T follicular helper cell (primary cell): ENCODE measurements at places on chromosomes 7 and 10.

- no peak for DNase-seq
Observed at GRCh38 chr10:91313796-91314485, 93.5 kb downstream of the PCGF5 start.

DNA sequence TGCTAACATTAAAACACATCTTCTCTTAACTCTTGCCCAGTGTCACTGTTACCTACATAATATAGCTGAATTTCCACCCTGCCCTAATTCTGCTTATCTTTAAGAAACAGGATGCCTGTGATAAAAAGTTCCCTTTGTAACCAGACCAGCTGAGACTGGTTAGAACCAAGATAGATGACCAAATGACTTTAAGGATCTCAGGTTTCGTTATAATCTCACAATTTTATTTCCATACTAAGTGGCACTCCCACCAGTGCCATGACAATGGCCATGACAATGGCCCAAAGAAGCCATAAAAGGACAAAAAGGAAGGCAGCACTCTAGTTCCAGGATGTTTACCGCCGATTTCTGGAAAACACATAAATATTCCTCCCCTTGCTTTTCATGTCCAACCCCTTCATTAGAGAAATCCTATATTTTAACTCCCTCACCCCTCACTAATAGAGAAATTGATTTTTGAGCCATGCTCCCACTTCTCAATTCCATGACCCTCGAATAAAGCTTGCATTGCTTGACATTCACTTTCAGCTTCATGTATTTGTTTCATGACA is 126.1 kb downstream of the ELAPOR2 start:
- DNase-seq = no peak

GRCh38 chr7:98210513-98211220 is 572 bp upstream of the BHLHA15 start:
- DNase-seq = no peak

DNA sequence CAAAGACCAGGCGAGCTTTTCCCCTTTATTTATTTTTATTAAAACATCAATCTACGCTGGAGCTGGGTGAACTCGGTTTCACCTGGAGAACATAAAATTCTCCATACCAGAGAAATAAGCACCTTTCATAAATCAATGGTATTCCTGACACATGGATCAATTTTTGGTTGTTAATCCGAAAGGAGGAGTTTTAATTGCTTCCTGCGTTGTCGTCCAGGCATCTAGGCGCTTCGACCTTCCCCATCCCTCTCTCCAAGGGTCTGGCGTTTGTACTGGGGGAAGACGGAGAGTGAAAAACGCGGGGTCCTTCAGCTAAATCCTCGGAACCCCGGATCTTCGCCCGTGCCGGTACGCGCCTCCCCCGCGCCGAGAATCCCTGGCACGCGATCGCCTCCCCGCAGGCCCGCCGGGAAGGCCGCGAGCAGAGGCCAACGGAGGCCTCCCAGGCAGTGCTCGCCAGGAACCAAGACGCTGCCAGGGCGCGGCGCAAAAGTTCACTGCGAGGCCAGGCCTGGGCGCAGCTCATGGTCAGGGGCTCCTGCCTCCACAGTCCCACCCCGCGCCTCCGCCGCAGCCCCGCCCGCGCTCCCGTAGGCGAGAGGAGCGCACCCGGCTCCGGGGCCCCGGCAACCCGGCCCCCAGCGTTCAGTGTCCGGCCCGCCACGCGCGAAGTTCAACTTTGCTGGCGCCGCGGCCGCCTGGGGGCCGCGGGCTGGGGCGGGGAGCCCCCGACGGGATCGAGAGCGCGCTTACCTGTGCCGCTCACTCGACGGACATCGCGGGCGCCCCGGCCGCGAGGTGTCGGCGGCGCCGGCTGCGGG is 8.3 kb upstream of the EBF3 start:
- no peak for DNase-seq

DNA sequence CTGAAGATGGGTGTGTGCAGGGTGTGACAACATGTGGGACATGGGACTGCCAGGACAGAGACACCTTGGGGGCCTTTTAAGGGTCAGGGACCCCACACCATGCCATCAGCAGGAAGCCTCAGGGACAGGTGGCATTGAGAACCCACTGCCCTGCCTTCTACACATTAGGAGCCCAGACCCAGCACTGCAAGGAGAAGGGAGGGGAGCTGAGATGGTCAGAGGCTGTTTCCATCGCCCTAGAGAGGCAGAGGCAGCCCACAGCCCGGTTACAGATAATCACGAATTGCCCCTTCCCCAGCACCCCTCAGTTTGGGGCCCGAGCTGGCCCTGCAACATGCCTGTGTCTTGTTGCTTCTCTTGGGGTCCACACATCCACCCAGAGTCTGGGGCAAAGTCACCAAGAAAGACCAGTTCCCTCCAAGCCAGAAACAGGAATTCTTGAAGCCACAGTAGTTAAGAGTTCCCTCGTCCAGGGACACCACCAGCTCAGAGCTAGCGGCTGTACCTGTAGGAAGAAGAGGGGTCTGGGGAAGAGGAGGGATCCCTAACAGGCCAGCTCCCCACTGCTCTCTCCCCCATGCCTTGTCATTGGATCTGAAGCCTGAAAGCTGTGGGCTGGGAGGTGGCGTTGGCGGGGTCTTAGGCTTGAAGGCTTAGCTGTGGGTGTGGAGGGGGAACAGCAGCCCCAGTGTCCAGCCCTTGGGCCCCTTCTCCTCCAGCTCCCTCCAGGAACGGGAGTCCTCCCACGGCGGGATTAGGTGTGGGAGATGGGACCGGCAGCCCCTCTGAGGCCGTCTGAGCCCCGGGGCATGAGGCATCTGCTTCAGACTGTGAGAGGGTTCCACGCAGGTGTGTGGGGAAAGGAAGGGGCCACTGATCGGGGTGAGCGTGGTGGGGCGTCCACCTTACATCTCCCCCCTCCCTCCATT is 44.8 kb upstream of the ELFN1 start:
- DNase-seq = no peak

GRCh38 chr10:24156686-24157085 is 52.3 kb upstream of the KIAA1217 start:
- no peak for DNase-seq

GRCh38 chr7:88205179-88205578 is 14.7 kb downstream of the SRI start:
- DNase-seq = no peak

- DNase-seq = no peak
Observed at GRCh38 chr10:11331726-11332125, 279.7 kb downstream of the USP6NL start.

- DNase-seq = no peak
Observed at GRCh38 chr7:13155188-13155587, 467.8 kb downstream of the ARL4A start.

DNA sequence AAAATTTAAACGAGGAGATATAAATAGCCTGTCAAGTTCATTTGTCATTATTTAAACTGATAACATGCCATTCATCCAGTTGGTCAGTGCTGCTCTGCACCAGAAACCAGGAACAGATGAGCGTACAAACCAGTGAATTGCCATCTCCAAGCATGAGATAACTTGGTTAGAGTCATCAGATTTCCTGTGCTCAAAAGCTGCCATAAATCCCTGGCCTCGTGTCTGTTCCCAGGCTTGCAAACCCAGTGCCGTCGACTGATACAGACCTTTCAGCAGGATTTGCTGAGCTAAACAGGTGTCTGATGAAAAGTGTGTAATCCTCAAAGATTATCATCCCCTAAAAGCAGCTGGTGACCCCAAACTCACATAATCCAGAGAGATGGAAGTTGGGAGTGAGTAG is 96.0 kb upstream of the SAMD8 start:
- DNase-seq = no peak

GRCh38 chr10:106582291-106582690 is 582.2 kb downstream of the SORCS1 start:
- no peak for DNase-seq

GRCh38 chr7:45974540-45975360 is 53.7 kb upstream of the IGFBP3 start:
- no peak for DNase-seq

DNA sequence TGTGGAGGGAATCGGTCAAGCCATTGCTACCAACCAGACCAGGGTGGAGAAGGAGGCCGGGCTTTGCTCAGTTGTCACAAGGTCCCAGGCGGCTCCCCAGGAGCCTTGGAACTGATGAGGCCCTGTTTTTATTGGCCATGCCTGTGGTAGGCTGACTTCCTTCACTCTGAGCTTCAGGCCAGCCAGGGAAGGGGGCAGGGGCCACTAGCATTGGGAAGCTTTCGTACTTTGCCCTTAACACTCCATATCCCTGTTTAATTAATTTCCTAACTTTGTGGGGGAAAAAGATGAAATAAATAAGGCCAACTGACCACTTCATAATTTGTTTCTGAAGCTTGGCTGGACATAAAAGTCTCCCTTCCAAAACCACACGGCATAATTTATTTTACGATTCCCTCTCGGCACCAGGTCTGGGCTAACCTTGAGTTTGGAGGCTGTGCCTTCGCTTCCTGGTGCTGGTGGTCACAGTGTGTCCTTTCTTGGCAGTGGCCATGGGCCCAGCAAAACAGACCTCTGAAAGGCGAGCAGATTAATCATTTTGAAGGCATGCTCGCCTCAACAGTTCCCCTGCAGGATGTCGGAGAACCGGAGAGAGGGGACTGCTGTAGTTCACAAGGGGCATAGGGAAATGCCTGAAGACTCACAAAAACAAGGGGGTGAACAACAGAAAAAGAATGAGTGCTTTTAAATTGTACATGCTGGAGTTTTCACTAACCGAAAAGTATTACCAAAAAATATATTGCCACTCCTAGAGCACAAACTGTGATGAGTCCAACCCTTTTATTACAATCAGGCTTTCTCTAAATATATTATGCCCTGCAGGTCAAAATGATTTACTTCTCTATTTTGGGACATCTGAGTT is 966.0 kb downstream of the LRMDA start:
- no peak for DNase-seq

- DNase-seq = no peak
Observed at GRCh38 chr10:87757685-87758084, 60.3 kb downstream of the ATAD1 start.

DNA sequence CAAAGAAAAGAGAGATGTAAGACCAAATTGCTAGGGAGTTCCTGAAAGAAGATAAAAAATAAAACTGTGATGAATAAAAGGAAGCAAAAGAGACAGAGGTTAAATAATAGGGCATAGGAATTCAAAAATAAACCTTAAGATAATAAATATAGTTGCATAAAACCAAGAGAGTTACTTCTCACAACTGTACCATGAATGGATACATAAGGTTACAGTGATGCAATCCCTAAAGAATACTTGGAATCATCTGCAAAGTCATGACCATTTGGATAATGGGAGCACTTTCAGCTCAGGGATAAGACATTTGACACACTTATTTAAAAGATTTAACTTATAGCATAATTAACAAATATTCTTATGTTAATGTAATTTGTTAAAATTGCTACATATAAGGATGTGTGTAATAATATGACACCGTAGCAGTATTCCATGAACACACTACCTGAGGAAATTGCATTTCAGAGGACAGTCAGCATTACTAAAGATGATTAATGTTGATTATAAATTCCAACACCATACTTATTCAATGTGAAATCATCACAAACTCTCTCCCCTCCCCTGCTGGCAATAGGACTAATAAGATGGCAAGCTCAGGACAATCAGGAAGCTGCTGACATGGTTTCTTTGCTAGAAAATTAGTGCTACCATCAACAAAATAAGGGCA is 202.1 kb upstream of the AKR1E2 start:
- no peak for DNase-seq

GRCh38 chr10:52308251-52309031 is 5.6 kb upstream of the DKK1 start:
- no peak for DNase-seq

DNA sequence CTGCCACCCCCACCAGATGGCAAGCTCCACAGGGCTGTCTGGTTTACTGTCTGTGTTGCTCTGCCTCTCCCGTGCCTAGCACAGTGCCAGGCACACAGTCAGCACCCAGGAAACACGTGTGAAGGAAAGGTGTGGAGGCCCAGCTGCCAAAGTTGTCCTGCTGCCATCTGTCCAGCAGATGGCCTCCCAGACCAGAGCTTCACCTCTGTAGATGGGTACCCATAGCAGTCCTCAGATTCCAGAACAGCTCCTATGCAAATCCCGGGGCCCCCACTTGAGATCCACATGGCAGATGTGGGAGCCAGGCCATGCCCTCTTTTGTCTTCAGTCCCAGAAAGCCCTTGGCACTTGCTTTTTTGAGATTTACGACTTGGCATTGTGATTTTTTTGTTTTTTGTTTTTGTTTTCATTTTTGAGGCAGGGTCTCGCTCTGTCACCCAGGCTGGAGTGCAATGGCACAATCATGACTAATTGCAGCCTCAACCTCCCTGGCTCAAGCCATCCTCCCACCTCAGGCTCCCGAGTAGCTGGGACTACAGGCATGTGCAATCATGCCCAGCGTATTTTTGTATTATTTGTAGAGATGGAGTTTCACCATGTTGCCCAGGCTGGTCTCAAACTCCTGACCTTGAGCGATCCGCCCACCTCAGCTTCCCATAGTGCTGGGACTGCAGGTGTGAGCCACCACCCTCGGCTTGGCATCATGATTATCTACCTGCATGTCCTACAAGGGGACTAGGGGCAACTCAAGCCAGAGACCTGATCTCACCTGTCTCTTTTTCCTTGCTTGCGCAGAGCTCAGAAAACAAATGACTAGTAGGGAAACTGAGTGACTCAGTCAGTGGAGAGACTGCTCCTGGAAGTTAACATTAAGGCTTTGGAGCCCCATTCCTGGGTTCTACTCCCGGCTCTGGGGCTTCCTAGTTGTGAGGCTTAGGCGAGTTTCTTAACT is 16.9 kb upstream of the PALD1 start:
- no peak for DNase-seq

- no peak for DNase-seq
Observed at GRCh38 chr7:100824499-100825214, 2.7 kb downstream of the EPHB4 start.

DNA sequence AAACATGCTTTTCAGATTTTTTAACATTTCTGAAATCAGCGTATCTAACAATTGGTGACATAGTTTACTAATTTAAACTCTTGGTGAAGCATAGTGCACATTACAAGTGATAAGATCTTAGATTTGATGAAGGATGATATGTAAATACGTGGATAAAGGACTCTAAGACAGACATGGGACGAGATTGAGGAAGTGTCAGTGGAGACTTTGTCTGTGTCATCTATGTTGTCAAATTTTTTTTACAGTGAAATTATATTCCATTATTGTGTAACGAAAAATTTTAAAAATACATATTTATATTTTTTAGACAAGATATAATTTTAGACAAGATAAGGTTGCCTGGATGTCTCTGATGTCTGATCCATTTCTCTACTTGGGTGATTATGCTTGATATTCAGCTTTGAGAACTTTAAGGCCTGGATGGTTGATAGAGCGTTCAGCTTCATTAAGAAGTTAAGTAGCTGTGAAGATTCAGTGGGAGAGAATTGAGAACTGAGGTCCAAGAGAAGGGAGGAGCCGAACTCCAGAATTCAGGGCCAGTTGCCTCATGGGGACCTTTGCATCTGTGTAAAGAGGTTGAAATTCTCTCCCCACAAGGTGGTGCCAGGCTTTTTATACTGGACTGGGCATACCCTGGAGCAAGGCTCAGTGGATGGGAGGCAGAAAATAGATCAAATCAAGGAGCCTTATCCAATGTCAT is 62.7 kb downstream of the KAT6B start:
- no peak for DNase-seq

GRCh38 chr10:2543142-2543886 is 524.0 kb upstream of the PFKP start:
- DNase-seq = no peak

- no peak for DNase-seq
Observed at GRCh38 chr7:78563191-78563590, 764.6 kb downstream of the PHTF2 start.
